ENCODE measurements at places on chromosomes 2 and 18.

DNA sequence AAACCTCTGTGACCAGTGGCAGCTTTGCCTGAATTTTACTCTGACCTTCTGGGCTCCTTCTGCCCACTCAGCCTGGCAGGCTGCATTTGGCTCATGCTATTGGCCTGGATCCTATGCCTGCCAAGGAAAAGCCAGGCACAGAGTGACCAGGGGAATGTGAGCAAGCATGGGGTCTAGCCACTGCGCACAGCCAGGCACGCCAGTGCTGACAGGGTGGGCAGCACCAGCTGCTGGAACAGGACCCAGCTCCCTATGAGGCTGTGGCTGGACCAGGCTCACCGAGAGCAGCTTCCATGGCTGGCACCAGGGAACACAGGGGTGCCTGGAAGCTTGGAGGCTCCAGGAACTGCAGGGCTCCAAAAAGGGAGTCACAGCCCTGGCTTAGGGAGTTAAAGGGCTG lies 311.5 kb upstream of the SYT4 start:
- DNase-seq = no peak

GRCh38 chr2:40302751-40303325 lies 149.1 kb downstream of the SLC8A1 start:
- no peak for DNase-seq

DNA sequence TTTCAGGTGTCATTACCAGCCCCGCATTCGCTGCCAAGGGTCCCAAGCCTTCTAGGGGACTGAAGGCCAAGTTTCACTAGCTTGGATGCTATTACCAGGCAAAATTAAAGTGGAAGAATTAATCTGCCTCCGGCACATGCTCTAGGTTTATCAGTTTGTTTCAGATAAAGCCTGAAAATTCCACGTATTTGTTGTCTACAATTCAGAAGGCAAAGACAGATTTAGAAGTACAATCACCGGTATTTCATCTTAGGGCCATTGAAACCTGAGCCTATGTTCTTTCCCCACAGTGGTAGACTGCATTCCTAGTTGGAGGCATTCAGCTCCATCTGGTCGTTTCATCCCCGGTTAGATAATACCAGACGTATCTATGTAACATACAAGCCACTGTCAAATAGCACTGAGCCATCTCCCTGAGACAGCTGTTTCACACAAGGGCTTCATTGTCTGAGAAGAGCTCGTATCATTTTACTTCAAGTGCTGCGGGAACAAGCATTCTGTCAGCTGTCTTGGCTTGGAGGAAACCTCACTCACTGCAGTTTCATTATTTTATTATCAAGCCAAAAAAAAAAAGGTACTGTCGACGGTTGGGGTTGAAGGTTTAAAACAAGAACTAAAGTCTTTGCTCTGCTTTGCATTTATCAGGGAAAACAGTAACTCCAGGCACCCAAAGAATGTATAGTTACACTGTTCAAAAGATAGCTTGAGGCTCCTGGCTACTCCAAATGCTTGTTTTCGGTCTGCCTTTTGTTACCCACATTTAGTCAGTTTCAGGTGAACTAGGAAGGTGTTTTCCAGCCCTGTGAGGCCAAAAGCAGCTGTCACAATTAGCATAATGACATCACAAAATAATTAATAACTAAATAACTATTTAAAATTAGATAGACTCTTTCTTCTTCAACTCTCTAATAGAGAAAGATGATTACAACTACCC lies 76.7 kb downstream of the TGIF1 start:
- no peak for DNase-seq

GRCh38 chr2:133710613-133711012 lies 142.3 kb upstream of the NCKAP5 start:
- no peak for DNase-seq

GRCh38 chr2:127598711-127599110 lies 47.2 kb upstream of the GPR17 start:
- DNase-seq = no peak
